ENCODE measurements at places on chromosomes 16 and 17.

DNA sequence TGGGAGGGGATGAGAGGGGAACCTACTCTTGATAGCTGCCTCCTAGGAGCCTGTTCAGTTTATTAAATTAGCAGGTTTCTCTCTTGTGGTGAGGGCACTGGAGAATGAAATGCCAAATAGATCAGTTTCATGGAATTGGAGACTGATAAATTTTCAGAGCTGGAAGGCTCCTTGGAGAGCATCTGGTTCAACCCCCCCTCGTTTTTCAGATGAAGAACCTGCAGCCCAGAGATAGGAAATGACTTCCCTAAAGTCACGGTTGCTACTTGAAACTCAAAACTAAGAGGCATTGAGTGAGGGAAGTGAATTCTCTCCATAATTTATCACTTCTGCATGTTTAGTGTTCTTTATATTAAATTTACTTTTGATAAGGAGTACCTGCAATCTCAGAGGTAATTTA lies 366.0 kb upstream of the CCL2 start:
- no peak for DNase-seq

GRCh38 chr17:17724307-17725010 lies 43.2 kb downstream of the RAI1 start:
- peak; percentile 59 for DNase-seq

DNA sequence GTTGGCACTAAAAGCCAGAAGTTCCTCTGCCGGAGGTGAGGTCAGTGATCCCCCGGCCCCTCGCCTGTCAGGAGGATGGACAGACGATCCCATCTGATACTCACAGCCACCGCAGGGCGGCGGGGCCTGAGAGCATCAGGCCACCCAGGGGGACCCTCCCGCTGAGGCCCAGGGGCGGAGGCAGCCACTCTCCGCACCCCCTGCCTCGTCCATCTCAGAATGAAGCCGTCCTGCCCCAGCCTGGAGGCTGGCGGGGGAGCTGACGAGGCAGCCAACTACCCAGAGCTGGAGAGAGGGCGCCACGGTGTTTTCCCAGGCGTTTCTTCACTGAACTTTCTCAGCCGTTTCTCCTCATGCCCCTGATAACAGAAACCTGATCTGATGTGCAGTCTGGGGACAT lies 22.6 kb downstream of the TPSD1 start:
- DNase-seq = no peak

DNA sequence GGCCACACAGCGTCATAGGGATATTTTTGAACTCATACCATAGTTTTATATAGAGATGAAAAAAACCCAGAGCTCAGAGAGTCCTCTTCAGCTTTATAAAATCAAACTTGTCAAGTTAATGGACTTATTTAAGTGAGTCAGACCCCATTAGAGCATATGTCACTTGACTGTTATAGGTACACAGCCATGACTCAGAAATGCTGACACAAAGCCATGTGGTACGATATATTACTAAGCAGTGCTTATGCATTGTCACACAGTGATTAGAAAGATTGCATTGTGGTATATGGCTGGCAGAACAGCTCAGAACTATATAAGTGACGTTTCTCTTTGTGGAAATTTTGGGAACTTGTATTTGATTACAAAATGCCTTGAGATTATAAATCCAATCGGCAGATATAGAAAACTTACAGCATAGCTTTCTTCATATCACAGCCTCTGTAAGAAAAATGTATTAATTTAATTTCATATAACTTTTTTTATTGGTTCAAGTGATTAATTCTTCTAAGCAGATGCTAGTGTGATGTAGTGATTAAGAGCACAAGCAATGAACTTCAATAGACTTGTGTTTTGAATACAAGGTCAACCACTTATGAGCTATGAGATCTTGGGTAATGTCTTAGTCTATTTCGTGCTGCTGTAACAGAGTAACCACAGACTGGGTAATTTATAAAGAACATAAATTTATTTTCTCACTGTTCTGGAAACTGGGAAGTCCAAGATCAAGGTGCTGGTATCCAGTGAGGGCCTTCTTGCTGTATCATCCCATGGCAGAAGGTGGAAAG lies 25.8 kb upstream of the GINS3 start:
- DNase-seq = peak; percentile 36

GRCh38 chr16:22813948-22814710 lies at the start of gene HS3ST2:
TSS of gene HS3ST2 (plus strand) at chr16:22814162. CDS start at chr16:22814611, 449 bp downstream.
- DNase-seq = peak; percentile 13

- no peak for DNase-seq
These were observed 42.9 kb downstream of the USP10 start for GRCh38 chr16:84742641-84743092.

DNA sequence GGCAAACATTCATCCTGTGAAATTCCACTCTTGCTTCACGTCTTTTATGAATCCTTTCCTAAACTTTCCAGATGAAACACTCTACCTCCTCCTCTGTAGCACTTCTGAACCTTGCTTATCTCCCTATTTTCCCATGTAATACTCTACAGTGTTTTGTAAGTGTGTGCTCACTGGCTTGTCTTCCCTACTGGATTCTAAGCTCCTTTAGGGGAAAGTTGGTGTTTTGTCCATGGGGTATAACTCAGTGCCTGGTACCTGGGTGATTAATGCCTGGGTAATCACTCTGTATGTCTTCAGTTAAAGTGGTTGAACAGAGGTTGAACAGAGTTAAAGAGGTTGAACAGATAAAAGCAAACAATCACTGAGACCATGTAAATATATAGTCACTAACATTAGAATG lies 3.8 kb upstream of the KAT7 start:
- no peak for DNase-seq

Measured in fibroblast of skin of right quadriceps (primary cell).